Panc1 (cell line): ENCODE measurements at places on chromosomes 11 and 22.

GRCh38 chr11:127440616-127441015, 440.0 kb upstream of the KIRREL3 start:
- DNase-seq: no peak

DNA sequence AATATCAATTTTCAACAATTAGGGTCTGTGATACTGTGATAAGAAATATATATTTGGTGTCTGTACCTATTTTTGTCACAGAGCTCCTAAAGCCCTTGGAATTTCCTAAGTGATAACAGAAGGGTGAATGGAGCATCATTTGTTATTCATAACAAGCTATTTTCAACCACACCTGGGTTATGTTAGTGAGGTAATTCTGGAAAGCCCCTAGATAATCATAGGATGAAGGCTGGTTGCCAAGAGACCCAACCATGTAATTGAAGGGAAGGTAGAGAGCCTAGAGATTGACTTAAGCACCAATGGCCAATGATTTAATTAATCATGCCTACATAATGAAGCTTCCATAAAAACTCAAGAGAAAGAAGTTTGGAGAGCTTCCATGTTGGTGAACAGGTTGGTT, 109.4 kb downstream of the KIF18A start:
- no peak for DNase-seq

DNA sequence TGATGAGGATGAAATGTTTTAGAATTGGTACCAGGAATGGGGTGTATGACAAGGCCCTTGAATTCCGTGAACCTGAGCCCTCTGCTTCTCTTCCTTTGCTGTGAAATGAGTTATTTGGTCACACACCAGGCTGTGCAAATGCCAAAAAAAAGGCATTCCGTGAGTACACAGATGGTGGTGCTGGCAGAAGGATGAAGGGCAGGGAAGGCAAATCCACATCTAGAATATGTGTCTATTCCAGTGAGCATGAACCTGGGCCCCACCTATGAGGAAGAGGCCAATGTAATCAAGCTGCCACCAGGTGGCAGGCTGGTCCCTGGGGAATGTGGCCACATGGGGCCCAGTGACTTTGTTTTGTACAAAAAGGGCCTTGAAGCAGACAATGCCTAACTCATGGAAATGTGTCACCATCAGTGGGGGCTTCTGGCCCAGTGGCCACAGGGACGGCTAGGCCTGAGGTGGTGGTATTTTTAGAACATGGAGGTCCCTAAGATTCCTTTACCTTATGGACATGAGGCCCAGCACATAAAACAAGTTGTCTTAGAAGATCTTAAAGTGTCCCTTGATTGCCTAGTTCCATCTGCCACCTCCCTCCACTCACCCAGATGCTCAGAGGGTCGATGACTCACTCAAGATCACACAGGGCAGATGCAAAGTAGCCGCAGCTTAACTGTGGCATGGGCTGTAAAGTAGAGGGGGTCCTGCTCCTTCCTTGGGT, 3.9 kb upstream of the RNF215 start:
- DNase-seq: peak; percentile 41

GRCh38 chr22:31969789-31970489, 25.6 kb downstream of the YWHAH start:
- no peak for DNase-seq

- peak; percentile 28 for DNase-seq
These were observed 44.6 kb downstream of the COPB1 start for GRCh38 chr11:14454861-14455632.

- peak; percentile 76 for DNase-seq
These were observed 18.0 kb upstream of the EIF3D start for GRCh38 chr22:36546932-36547331.

- DNase-seq: no peak
These were observed 1.1 kb downstream of the DNAL4 start for GRCh38 chr22:38792833-38793232.

DNA sequence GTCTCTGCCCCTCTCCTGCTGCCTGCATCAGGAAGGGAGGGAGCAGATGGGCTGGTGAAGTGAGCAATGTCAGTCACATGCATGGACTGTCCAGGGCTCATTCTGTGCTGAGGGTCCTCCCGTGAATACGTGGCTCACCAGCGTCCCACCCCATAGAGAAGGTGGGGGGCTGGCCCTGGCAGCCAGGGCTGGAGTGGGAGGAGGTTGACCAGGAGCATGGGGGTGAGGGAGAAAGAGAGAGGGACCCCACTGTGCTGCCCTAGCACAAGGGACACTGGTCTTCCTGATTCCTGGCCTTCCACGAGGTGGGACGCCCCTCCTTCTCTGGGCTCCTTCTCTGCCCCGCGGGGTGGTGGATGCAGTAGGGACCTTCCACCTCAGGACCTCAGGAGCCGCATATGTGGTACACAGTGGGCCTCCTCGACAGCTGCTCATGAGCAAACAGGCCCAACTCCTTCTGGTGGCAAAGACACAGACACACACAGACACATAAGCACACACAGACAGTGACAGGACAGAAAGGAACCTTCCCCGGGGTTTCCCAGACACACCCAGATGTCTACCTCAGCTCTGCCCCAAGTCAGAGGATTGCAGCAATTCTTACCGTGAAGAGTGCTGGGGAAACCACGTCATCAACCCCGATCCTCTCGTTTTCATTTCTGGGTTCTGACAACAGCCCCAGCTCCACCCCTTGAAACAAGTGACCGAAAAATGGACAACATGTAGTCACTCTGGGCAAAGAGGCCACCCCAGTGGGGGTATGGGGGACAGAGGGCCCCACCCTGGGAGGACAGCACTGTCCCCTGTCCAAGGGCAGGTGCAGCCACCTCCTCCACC, 3.6 kb upstream of the APOBEC3A start:
- no peak for DNase-seq

GRCh38 chr11:66388780-66389386, 17.3 kb upstream of the SLC29A2 start:
- no peak for DNase-seq

GRCh38 chr11:88448131-88448670, 110.7 kb upstream of the CTSC start:
- DNase-seq: no peak

DNA sequence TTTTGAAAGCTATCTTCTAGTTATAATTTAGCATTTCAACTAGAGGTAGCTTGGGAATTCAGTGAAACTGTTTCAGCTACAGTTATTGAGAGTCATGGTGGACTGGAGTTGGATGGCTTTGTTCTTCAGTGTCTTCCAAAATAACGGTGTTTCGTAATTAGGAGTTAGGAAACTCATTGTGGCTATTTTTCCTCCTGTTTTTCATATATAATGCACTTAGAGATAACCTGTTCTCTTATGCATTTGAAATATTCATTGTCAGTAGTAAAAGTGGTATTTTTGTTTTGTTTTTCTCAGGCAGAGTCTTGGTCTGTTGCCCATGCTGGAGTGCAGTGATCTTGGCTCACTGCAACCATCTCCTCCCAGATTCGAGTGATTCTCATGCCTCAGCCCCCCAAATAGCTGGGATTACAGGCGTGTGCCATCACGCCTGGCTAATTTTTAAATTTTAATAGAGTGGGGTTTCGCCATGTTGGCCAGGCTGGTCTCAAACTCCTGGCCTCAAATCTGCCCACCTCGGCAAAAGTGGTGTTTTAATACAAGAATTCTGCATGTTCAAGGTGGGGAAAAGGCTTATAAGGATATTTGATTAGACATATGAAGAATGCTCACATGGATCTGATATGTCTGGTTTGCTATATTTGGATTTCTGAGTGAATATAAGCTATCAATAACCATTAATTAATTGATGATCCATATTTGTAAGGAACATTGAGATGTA, 12.7 kb downstream of the PDHX start:
- no peak for DNase-seq

DNA sequence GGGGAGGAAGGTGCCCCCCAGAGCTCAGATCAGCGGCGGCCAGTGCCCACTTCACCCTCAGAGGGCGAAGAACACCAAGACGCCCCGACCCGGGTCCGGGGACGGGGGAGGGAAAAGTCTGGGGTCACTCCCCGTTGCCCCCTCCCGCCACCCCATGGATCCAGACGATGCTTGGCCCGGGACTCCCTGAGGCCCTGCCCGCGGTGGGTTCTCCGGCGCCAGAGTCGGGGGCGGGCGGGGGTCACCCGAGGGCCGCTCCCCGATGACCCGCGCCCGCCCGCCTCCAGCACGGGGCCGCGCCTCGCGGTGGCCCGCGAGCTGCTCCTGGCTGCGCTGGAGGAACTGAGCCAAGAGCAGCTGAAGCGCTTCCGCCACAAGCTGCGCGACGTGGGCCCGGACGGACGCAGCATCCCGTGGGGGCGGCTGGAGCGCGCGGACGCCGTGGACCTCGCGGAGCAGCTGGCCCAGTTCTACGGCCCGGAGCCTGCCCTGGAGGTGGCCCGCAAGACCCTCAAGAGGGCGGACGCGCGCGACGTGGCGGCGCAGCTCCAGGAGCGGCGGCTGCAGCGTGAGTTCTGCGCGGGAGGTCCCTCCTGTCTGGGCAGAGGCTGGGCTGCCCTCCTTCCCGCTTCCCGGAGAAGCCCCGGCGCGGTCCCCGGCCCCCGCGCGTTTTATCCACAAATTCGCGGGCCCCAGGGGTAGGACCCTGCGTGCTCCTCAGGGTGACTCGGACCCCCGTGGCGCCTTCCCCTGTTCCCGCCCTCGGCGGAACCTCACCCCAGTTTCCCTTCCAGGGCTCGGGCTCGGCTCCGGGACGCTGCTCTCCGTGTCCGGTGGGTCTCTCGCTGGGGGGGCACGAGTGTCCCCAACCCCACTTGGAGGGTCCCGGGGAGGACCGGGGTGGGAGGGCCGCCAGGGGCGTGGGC, 1.1 kb downstream of the NLRP6 start:
- no peak for DNase-seq

- peak; percentile 68 for DNase-seq
These were observed 297.1 kb downstream of the ETS1 start for GRCh38 chr11:128290106-128290840.

GRCh38 chr11:39461066-39461465, 1998.4 kb downstream of the LRRC4C start:
- DNase-seq: no peak
